ENCODE measurements at places on chromosomes 3 and 15. TPM values are rescaled to one million over a fixed set of nuclear protein-coding genes. Genes with fewer than 3 reads are reported as not detected.

The GASK1A gene
- 14.6 TPM for total RNA-seq

The USP13 gene
- 32.3 TPM for total RNA-seq

The CACNA2D2 gene
- total RNA-seq, result 3.0 TPM

The LSMEM2 gene
- 25.4 TPM for total RNA-seq

The CDV3 gene
- total RNA-seq, result 116 TPM

The ILDR1 gene
- total RNA-seq, result 0.22 TPM

The DOCK3 gene
- total RNA-seq, result 0.18 TPM

The TRPM1 gene
- total RNA-seq, result not detected

The DUOXA1 gene
- 0.18 TPM for total RNA-seq

The CAND2 gene
- 27.2 TPM for total RNA-seq

The IL17RB gene
- total RNA-seq, result 0.93 TPM

The PTPN23 gene
- 13.7 TPM for total RNA-seq

The ZNF717 gene
- 12.4 TPM for total RNA-seq

The GOLGA8M gene
- 0.53 TPM for total RNA-seq

The GHSR gene
- not detected for total RNA-seq

Data from muscle of leg (tissue), 16 donors.